RWPE2 (cell line): ENCODE measurements at places on chromosomes 13 and 19.

- DNase-seq: no peak
Measured at GRCh38 chr13:70370924-70371323, 262.7 kb upstream of the KLHL1 start.

- no peak for DNase-seq
Measured at GRCh38 chr19:28703400-28703956, 509.5 kb downstream of the UQCRFS1 start.

DNA sequence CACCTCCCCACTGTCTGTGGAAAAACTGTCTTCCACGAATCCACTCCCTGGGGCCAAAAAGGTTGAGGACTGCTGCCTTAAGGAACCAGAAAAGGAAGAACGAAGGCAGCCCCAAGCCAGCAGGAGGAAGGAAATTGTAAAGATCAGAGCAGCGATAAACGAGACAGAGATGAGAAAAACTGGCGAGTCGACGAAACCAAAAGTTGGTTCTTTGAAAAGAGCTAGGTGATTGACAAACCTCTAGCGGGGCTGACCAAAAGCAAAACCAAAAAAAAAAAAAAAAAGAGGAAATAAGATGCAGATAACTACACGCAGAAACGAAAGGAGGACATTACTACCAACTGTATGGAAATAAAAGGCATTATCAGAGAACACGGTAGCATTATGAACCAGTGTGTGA is 76.9 kb downstream of the GADD45B start:
- no peak for DNase-seq

DNA sequence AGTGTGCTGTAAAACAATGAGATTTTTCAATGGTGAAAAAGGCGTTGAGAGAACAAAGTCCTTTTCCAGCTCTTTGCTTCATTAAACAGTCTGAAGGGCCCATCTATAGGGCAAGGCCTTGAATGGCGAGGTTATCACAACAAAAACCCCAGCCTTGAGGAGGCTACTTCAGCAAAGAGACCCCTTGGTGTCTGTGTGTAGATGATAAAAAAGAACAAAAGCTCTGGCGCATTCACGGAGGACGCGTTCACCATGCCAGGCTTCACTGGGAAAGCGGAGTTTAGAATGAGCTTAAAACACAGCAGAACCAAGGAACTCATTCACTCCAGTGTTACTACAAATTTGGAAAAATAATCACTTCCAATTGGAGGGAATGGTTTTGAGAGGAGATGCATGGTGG is 530.0 kb upstream of the ARGLU1 start:
- DNase-seq: no peak

GRCh38 chr13:73000027-73000674 is 58.7 kb upstream of the KLF5 start:
- no peak for DNase-seq

DNA sequence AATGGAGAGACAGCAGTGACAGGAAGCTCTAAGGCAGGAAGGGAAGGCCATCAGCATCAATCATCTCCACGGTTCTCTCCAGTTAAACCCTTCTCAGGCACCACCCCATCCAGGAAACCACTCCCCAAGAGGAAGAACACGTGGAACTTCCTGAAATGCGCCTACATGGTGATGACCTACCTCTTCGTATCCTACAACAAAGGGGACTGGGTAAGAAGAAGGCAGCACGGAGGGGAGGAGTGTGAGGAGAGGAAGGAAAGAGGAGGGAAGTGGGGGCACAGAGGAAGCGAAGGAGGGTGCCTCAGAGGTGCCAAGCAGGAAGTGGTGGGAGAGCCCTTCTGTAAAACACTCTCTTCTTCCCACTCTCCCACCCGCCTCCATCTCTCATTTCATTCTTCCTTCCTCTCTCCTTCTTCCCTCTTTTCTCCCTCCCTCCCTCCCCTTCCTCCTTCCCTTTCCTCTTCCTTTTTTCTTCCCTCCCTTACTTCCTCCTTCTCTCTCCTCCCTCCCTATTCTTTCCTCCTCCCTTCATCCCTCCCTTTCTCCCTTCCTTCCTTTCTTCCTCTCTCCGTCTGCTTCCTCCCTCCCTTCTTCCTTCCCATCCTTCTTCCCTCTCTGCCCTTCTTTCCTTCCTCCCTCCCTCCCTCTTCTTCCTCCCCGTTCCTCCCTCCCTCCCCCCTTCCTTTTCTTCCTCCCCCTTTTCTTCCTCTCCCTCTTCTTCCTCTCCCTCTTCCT is 12.6 kb downstream of the ZSCAN5A start:
- DNase-seq: no peak

GRCh38 chr13:99693852-99694611 is 192.8 kb downstream of the TM9SF2 start:
- DNase-seq: no peak

GRCh38 chr19:58279042-58279924 is 528 bp downstream of the ZNF8 start:
- peak; percentile 76 for DNase-seq

DNA sequence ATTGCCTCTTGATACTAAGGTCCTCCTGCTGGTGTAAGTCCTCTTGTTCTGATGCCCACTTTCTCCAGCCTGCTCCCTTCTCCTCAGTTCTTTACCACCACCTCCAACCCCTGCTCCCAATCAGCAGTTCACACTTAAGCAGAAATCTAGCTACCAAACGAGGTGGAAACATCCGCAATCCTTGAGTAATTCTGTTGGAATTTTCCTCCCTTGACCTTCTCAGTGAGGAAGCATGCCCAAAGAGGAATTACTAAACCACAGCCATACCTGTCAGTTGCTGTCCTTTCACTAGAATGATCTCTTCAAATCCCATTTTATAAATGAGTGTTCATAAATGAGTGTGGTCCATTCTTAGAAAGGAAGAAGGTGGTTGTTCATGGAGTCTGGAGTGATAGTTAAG is 289.9 kb downstream of the DACH1 start:
- DNase-seq: no peak

GRCh38 chr13:79973533-79973963 is 367.4 kb downstream of the SPRY2 start:
- no peak for DNase-seq

DNA sequence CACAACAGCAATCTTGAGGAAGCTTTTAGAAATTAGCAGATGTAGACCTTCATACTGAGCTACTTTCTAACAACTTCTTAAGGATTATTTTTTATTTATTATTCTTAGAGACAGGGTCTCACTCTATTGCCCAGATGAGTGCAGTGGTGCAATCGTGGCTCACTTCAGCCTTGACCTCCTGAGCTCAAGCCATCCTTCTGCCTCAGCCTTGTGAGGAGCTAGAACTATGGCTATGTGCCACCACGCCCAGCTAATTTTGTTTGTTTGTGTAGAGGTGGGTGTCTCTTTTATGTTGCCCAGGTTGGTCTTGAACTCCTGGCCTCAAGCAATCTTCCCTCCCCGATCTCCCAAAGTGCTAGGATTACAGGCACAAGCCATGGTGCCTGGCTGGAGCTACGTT is 200.6 kb downstream of the TSHZ3 start:
- DNase-seq: no peak

DNA sequence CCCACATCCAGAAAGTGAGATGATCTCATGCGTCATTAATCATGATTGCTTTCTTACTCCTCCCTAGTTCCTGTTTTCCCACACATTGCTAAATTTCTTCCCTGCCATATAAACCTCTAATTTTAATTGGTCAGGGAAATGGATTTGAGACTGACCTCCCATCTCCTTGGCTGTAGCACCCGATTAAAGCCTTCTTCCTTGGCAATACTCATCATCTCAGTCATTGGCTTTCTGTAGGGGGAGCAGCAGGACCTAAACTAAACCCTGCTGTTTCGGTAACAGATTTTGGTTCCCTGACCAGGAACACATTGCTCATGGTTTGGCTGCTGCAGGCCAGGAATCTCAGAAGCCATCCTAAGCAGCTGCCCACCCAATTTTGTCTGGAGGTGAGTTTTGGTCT is 61.7 kb downstream of the SPRYD7 start:
- DNase-seq: no peak

DNA sequence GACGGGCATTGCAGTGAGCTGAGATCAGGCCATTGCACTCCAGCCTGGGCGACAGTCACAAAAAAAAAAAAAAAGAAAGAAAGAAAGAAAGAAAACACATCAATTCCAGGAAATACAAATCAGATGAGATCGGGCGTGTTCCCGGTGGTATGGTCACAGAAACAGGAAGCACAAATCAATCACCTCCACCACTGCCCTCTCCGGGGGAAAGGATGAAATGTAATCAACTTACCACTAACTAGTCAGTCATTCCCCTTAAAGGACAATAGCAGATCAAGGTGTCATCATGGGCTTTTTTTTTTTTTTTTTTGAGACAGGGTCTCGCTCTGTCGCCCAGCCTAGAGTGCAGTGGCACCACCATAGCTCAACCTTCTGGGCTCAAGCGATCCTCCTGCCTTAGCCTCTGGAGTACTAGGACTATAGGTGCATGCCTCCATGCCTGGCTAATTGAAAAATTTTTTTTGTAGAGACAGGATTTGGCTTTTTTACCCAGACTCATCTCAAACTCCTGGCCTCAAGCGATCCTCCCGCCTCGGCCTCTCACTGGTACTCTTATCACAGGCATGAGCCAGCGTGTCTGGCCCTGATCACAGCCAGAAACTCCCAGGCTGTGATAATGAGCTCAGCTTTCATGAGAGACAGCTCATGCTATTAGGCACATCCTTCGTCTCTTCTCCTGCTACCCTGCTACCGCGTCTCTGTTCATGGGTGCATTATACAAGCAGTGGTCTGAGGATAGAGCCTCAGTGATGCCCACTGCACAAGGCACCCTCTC is 6.8 kb upstream of the DPRX start:
- DNase-seq: no peak
